ENCODE measurements at places on chromosomes 13 and 19.

DNA sequence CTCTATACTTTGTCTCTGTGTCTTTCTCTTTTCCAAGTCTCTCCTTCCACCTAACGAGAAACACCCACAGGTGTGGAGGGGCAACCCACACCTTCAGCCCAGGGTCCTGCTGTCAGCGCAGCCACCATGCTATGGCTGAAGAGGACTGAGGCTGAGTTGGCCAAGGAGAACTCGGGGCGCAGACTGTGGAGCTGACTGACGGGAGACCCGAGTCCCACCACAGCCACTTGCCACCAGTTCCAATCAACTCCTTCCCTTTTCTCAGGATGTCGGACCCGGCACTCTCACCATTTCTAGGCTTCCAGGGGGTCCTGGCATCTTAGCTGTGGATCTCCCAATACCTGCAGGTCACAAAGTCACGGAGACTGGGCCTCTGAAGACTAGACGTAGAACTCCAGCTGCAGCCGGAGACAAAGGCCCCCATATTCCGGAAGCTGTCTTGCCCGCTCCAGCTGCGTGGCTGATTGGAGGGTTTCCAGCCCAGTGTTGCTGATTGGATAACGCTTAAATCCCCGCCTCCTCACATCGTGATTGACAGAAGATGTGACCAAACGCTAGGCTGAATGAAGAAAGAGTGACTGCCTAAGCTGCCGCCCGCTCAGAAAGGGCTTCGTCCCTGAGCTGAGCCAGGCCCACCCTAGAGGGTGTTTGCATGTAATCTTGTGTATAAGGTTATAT, 63.6 kb downstream of the ZNF429 start:
- DNase-seq, result peak; percentile 60

DNA sequence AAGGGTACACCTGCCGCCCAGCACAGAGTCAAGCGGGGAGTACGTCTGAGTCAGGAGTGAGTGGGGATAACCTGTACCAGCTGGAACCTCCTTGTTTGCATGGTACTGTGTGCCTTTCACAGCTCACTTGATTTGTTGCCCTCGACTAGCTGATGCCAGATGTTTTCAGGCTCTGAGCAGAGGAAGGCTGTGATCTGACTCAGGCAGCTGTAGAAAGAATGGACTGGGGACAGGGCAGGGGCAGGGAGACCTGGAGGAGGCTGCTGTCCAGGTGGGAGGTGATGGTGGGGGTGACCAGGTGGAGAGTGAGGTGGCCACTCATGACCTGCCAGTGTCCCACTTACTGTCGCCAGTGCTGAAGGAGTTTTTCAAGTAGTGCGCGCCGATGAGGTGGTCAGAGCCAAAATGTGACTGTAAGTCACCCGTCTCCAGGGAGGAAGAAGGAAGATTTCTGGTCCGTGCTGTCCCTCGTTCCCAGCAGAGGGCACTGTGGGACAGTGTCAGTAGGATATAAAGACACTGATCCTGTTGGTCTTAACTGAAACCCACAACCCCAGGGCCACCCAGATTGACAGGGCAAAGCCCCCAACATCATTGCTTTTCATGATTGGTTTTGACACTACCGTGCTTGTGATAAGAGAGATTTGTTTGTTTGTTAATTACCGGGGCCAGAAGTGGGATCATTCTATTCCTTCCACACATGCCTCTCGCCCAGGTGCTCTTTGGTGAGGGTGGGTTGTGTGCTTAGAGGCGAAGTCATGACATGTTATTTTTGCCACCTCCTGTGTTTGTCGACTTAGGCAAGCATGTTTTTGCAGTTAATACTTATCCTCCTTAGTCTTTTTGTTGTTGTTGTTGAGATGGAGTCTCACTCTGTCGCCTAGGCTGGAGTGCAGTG, 128.4 kb downstream of the DPF1 start:
- peak; percentile 37 for DNase-seq

DNA sequence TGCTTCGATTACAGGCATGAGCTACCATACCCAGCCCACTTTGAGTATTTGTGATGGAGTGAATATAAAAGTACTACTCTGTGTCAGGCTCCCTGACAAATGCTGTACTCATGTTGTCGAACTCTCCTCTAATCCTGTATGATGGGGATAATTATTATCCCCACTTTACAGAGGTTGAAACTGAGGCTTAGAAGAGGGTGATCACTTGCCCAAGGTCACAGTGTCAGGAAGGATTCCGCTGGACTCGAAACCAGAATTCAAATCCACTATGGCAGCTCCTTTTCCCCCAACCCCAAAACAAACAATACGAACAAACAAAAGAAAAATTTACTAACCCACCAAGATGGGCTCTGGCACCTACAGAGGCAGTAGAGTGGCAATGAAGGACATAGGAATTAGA, 1.7 kb upstream of the PPP5C start:
- no peak for DNase-seq

- no peak for DNase-seq
Observed at GRCh38 chr19:51124729-51125128, at the start of gene SIGLEC9. TSS of gene SIGLEC9 (plus strand) at chr19:51124906. CDS start at chr19:51124975, 69 bp downstream.

GRCh38 chr19:6113616-6114188, 3.4 kb upstream of the RFX2 start:
- no peak for DNase-seq

DNA sequence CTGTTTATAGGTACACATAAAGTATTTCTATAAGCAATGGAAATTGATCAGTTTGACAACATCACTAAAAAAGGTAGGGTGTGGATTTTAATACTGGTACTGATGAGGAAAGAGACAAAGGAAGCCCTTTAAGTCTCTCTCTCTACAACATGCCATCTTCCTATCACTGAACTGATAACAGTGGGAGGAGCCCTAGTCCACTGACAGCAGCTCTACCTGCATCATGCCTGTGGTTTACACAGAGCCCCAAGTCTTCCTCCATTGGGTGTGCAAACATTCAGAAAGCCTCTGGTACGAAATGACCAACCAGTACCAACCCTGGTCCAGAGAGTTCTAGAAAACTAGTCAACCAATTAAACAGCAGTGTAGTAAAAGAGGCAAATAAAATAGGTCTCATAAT, 53.4 kb downstream of the KLF12 start:
- peak; percentile 16 for DNase-seq

- DNase-seq, result peak; percentile 75
Observed at GRCh38 chr19:8569066-8569771, 8.0 kb downstream of the MYO1F start.

DNA sequence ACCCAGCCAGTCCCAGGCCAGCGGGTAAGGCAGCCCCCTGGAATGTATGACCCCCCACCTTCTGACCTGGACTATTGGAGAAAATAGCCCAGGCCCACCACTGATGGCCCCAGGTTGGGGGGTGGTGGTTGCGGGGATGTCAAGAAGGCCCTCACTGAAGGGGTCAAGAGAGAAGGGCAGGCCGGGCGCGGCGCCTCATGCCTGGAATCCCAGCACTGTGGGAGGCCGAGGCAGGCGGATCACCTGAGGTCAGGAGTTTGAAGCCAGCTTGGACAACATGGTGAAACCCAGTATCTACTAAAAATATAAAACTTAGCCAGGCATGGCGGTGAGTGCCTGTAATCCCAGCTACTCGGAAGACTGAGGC, 1.5 kb upstream of the ADAMTSL5 start:
- no peak for DNase-seq

GRCh38 chr19:52527956-52528351, 486 bp downstream of the ZNF808 start:
- DNase-seq, result no peak

DNA sequence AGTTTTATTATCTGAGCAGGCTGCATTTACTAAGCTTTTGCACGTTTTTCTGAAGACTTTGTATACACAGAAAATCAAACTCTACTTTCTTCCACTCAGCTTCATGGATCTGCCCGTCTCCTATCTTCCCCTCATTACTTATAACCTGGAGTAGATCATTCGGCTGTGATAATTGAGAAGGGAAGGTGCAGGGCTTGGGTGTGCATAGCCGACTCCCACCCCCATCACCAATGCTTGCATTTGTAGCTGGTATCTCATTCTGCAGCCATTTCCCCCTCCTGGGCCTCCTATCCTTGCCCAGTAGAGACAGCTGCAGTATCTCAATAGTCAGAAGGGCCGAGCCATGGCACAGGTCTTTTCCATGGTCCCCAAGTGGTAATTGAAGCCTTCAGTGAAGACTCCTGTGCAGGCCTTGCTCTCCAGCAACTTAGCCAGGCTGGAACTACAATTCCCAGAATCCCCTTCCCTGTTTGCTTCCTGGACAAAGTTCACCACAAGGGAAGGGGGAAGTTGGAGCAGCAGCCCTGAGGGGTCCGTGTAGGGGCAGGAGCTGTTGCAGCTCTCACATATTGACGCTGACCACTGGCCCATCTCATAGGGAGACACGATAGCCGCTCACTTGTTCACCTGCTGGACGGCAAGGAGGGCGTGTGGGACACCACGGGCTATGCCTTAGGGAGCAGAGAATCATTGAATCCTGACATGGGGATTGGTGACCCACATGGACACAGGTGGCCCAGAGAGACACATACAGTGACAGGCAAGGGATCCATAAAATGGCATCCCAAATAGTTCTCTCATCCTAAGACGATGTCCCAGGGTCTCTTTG, 2.1 kb upstream of the SIGLEC8 start:
- no peak for DNase-seq

GRCh38 chr13:42494157-42494556, 79.8 kb upstream of the TNFSF11 start:
- no peak for DNase-seq

- DNase-seq, result no peak
Observed at GRCh38 chr13:28626266-28626665, 32.7 kb upstream of the POMP start.

DNA sequence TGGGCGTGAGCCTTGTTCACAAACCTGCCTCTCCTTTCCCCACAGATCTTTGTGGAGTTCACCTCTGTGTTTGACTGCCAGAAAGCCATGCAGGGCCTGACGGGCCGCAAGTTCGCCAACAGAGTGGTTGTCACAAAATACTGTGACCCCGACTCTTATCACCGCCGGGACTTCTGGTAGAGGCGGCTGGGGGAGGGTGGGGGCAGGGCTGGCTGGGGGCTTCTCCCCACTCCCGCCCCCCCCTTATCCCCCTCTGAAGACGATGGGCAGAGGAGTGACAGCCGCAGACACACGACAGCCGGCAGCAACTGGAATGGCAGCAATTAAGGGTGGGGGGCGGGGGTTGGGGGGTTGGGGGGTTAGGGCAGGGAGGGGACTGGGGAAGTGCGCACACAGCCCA, 1.1 kb upstream of the EPN1 start:
- no peak for DNase-seq

GRCh38 chr19:42532891-42533290, 4.6 kb upstream of the CEACAM1 start:
- no peak for DNase-seq

DNA sequence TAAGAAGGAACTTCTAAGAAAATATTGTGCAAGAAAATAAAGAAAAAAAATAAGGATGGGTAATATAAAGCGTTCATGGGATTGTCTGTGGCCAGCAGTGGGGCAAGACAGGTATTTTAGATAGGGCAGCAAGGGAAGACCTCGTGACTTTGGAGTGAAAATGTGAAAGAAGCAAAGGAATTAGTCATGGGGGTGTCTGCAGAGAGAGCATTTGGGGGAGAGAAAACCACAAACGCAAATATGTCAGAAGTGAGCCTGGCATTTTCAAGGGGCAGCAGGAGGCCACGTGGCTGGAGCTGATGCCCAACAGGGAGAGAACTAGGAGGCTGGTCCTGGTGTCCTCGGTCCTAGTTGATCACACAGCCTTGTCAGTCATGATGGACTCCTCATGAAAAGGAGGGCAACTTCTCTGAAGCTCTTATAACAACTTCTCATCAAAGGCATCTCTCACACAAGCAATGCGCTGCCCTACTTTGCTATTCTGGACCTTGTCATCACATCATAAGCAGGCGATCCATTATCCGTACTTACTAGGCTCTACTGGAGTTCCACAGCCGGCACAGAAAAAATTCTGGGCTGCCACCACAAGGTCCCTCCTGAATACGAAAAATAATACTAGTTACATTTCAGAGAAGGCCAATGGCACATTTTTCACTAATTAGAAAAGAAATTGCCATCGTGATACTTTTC, 31.0 kb downstream of the RUBCNL start:
- DNase-seq, result no peak

- no peak for DNase-seq
Observed at GRCh38 chr19:40650749-40651305, 39.6 kb downstream of the NUMBL start.

GRCh38 chr19:18765224-18765623, 25.9 kb downstream of the COMP start:
- no peak for DNase-seq

GRCh38 chr19:7865262-7865911, 8.8 kb downstream of the PRR36 start:
- DNase-seq, result no peak

DNA sequence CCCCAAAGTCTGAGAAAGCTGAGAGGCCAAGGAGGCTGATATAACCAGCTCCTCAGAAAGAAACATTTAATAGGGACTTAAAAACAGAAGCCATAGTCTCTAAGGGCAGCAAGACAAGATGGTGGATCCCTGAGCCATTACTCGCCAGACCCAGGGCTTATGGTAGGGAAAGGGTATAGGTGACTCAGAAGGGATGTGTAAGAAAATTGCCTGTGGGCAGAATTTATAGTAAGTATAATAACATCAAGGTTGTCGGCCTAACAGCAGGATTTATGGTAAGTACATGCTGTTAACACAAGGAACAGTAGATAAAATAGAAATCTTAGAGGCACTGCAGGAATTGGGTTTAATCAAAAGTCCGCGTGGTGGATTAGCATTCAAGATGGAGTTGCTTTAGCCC, 14.7 kb downstream of the KBTBD6 start:
- no peak for DNase-seq

DNA sequence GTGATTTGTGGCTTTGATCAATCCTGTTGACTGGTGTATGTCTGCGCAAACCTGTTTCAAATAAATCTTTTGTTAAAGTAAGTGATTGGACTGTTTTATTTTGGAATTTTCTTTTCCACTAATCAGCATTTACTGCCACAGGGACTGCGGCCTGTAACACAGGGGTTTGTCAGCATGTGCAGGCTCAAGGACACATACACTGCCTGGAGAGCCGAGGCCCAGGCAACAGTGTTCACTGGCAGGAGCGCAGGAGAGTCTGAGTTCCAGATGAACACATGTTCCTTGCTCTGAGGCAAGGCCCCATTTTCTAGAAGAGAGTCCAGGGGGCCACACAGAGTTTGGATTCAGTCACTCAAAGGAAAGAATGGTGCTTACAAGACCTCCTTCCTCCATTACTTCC, 26.0 kb downstream of the SHISA2 start:
- no peak for DNase-seq

All from T-cell (primary cell).